ENCODE measurements at places on chromosomes 7 and 10.

DNA sequence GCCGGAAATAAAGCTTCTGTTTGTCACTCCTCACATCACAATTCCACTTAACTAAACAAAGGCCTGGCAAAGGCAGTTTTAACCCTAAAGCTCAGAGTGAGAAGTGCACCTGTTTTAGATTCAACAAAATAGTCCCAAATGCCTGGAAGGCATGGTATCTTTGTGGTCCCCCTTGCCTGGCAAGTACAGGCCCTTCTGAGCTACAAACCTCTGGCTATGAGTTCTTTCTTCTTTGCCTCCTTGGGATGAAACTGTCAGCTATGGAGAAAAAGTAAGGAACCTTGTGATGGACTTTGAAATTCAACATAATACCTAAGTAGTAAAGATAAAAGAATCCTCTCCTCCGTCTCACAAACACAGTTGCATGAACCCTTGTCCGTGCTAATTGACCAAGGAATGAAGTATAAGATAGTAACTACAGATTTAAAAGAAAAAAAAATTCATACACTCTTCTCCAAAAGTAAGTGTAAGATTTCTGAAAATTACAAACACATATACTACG, 244.5 kb upstream of the ETV1 start:
- DNase-seq: no peak

DNA sequence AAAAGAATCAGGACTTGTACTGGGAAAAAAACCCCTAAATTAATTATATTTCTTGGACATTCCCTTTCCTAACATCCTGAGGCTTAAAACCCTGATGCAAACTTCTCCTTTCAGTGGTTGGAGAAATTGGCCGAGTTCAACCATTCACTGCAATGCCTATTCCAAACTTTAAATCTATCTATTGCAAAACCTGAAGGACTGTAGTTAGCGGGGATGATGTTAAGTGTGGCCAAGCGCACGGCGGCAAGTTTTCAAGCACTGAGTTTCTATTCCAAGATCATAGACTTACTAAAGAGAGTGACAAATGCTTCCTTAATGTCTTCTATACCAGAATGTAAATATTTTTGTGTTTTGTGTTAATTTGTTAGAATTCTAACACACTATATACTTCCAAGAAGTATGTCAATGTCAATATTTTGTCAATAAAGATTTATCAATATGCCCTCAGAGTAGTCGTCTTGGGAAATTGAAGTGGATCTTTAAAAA, 6.6 kb downstream of the EMX2 start:
- no peak for DNase-seq

DNA sequence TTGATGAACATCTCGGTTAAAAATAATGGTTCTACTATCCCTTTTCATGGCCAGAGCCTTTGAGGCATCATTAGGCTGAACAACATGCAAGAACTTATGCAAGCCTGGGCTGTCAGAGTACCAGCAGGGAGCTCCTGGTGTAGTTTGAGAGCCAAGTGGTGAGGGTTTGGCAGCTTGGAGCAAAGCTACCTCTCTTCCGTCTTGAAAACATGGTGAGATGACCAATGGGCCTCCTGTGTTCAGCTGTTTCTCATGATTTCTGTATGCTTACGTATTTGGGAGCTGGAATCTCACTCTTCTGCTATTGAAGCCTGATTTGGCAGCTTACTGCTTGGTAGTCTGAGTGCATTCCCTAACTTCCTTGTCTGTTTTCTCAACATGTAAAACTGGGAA, 150.4 kb downstream of the CXCL12 start:
- DNase-seq: no peak

- no peak for DNase-seq
Measured at GRCh38 chr7:27810186-27810585, 70.2 kb downstream of the TAX1BP1 start.

DNA sequence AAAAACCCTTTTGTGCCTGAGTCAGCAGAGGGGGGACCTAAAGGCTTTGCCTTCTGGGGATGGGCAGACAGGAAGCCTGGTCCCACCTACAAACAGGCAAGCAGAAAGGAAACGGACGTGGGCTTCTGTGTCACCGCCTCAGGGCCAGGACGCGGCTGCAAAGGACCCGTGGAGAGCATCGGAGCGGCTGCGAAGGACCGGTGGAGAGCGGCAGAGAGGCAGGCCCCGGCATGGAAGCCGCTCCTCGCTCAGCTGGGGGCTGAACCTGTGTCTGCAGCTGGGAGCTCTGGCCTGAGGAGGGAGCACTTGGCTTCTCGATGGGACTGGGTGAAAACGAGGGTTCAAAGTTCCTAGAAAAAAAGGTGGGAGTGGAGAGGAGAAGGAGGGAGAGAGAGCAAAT, 125.4 kb upstream of the PPP2R2D start:
- no peak for DNase-seq

DNA sequence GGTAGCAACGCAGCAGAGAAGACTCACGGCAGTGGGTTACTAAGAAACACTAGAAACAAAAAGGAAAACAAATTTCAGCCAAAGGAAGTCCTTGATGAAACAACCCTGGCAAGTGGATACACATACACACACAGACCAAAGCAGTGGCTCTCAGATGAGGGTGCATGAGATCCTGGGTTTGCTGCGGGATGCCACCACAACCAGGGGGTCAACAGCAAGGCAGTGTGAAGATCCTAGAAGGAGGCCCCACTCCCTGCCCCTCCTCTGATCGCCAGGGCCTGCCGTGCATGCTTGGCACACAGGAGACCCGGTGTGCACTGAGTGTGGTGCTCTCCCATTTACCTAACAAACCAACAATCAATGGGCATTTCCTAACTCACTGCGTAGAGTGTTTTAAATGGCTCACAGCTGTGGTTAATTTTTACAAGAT, 252.3 kb upstream of the KLF14 start:
- no peak for DNase-seq

- no peak for DNase-seq
Measured at GRCh38 chr10:113384181-113384580, 168.7 kb upstream of the HABP2 start.

GRCh38 chr10:122291739-122292138, 20.6 kb downstream of the BTBD16 start:
- DNase-seq: no peak

DNA sequence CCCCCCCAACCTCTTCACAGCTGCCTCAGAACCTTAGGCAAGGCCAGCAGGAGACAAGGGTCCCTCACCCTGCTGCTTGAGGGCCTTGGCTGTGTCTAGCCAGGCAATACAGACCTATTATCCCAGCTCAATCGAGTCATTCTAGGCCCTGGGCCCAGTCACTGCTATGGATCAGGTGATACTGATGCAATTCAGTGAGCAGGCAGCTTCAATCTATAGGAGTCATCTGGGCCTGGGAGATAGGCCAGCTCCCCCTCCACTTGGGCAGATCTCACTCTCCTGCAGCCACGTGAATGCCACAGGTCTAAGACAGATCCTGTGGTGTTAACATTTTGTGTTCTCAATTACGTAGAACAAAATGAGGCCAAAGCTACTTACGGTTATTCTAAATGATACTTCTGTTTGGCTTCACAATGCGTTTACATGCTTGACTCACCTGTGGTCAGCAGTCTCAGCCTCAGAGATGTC, 68.0 kb upstream of the LRRC4 start:
- no peak for DNase-seq

GRCh38 chr7:138006106-138006505, 4.2 kb upstream of the CREB3L2 start:
- DNase-seq: no peak

DNA sequence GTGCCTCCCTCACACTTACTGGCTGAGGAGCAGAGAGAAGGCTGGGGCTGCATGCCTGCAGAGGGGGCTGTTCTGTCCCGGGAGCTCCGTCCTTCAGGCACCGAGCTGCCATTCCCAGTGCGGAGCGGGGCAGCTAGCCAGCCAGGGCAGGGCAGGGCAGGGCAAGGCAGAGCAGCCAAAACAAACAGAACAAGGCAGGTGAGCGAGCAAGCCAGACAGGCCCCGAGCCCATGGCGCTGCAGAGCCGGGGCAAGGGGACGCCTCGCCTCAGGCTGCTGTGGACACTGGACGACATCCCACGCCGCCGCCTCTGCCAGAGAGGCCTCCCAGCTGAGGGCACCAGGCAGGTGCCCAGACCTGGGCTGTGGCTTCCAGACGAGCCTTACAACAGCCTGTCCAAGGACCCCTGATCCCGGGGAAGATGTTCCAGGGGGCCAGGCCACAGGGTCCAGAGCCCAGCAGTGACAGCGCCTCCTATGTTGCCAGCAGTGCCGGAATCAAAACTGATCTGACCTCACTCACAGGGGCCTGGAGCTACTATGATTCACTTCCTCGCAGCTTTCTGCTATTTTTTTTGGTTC, 8.2 kb upstream of the NDST2 start:
- DNase-seq: no peak

DNA sequence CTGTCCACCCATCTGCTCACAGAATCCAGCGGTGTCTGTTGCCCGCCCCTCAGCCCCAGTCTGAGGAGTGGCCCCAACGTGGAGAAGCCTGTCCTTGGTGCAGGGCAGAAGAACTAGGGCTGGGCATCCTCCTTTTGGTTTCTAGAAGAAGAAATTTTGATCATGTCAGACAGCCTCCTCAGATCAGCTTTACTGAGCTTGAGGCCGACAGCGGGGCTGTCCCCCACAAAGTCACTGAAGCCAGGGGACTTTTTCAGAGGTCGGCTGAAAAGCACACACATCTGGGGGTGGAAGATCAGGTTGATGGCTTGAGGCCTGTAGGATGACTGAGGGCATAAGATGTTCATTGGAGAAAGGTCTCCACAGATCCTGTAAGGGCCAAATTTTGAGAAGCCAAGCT, 767.9 kb downstream of the GRID1 start:
- no peak for DNase-seq

GRCh38 chr7:12467837-12468236, 64.2 kb upstream of the VWDE start:
- no peak for DNase-seq

GRCh38 chr10:77577666-77578229, 59.9 kb downstream of the KCNMA1 start:
- DNase-seq: no peak

GRCh38 chr10:10872035-10872673, 145.5 kb upstream of the CELF2 start:
- DNase-seq: no peak

DNA sequence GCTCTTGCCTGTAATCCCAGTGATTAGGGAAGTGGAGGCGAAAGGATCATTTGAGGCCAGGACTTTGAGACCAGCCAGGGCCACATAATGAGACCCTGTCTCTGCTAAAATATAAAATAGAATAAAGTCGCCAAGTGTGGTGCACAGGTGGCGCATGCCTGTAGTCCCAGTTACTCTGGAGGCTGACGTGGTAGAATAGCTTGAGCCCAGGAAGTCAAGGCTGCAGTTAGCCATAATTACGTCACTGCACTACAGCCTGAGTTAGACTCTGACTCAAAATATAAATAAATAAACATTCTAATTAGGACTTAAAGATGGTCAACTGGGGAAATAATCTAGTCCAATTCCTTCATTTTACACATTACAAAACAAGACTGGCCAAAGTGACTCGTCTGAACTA, 768 bp downstream of the CHCHD2 start:
- DNase-seq: peak; percentile 41

GRCh38 chr7:20136647-20137046, 80.5 kb downstream of the MACC1 start:
- DNase-seq: no peak

DNA sequence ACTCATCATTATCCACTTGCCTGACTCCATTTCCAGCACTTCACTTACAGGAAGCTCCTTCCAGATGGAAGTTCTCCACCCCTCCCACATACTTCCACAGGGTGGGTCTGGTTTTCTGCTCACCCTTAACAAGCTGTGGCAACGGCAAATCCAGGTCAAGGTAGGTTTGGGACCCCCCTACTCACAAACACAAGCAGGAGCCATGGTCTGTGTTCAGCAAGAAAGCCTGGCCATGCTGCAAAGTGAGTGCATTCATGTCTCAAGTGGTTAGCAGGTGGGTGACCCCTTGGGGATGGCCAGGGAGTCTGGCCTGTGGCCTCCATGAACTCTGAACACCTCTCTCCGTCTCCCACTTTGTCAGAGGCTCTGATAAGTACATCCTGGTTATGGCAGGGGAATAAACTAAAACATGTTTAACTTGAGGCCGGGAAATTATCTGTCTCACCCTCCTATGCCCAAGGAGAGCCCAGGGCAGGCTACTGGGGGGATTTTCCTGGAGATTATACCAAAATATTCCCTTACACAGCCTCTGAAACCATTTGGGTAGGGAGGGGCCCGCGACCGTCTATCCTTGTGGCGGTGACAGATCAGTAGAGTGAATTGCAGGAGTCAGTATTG, 844 bp downstream of the XPNPEP1 start:
- no peak for DNase-seq

- DNase-seq: peak; percentile 36
Measured at GRCh38 chr7:32957326-32958045, at the start of gene FKBP9. Gene FKBP9, plus strand, starts transcription at chr7:32957440. Its CDS starts 134 bp downstream, at chr7:32957574.

GRCh38 chr10:53003094-53003493, 230.5 kb upstream of the MBL2 start:
- no peak for DNase-seq

DNA sequence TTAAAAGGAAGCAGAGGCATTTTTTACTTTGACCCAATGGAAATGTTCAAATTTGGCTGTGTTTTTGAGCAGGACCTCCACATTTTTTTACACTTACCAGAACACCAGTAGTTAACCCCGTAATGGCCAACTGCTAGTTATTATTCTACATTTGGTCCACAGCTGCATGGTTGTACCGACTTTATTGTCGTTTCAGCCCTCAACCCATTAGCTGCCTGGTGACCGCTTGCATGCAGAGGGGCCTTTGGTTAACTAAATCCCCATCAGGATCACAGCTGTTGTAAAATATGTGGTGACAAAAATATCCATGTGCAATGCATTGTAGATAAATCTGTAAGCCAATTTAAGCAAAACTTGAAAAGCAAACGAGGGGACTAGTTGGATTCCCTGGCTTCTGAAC, 342.2 kb upstream of the MEOX2 start:
- DNase-seq: no peak

Data from activated CD4-positive, alpha-beta T cell treated with anti-CD3 and anti-CD28 coated beads for 48 hours (primary cell).